ENCODE measurements at places on chromosomes 12 and 14.

GRCh38 chr14:88630565-88630964 lies 67.7 kb downstream of the ZC3H14 start:
- peak; percentile 39 for DNase-seq

DNA sequence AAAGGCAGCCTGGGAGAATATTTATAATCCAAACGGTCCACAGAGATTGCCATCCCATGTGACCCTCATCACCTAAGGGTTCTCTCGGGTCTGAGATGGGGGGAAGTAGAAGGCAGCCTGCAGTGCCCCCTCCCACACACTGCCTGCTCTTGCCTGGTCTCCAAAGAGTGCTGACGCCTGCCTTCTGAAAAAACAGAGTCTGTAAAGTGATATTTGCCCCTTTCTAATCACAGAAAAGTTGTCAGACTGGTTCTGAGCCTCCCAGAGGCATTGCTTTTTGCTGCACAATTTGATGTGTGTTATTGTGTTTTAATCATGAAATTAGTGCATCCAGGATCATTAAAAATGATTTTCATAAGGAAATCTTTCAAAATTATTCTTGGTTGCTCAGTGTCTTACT lies 59.2 kb downstream of the TMEM30B start:
- DNase-seq: no peak

DNA sequence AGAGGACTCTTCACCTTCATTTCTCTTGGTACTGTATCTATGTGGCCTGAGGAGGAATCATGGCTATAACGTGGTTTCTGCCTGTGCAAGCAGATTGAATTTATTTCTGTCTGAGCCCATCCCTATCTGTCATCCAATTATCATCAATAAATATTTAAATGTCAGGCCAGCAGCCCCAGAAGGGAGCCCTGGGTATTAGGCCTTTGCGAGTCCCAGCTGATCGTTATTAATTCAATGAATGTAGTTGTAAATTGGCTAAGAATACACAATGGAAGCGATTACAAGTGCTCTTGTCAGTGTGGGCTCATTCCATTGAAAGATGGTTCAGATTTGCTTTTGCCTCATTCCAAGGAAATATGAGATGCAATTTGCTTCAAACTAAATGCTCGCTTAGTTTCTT lies 142.0 kb downstream of the KTN1 start:
- no peak for DNase-seq

GRCh38 chr12:106423291-106423690 lies 65.7 kb downstream of the POLR3B start:
- DNase-seq: no peak

GRCh38 chr12:59067083-59067482 lies 146.8 kb upstream of the LRIG3 start:
- DNase-seq: peak; percentile 93

GRCh38 chr14:50928002-50928635 lies 16.2 kb downstream of the PYGL start:
- peak; percentile 50 for DNase-seq

- DNase-seq: no peak
Observed at GRCh38 chr12:23139026-23139425, 514.1 kb downstream of the ETNK1 start.

GRCh38 chr14:91286530-91286937 lies 42.0 kb upstream of the GPR68 start:
- DNase-seq: peak; percentile 72

- DNase-seq: no peak
Observed at GRCh38 chr12:31119192-31119802, 45.6 kb downstream of the DDX11 start.

DNA sequence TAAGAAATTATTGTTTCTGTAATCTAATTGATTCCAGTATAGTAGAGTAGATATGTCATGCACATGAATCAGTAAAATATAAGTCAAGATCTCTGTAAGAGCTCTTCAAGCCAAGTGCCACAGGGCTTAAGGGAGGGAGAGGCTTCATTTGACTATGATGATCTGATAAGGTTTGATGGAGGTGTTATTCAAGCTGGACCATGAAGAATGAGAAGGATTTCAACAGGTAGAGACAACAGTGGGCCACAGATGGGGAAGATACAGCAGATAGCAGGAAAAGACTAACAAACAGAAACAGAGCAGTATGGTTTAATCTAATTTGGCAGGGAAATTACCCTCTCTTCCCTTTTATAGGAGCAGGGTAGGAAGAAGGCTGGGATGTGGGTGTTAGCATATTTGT lies 40.6 kb upstream of the FKBP4 start:
- DNase-seq: no peak

DNA sequence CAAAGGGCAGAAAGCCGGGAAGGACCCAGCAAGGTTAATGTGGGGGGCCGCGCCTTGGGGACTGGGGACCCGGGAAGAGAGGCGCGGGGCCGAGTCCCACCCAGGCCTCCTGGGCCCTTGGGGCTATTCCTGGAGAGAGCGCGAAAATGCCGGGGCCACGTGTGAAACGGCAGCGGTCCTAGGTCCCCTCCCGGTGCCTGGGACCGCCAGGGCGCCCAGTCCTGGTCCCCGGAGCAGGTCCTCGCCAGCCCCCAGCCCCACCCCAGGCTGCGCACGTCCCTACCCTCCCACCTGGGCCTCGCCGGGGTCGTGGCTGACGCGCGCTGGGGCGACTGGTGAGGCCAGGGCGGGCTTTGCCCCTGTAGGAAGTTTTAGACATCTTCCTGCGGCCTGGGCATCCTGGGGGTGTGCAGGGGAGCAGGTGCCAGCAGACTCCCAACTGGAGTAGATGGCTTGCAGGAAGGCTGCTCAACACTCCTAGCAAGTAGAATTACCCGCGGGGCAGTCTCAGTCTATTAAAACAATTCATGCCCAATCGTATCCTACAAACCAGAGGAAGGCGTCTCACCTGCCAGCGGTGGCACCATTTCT lies 708 bp downstream of the FAR2 start:
- DNase-seq: no peak

DNA sequence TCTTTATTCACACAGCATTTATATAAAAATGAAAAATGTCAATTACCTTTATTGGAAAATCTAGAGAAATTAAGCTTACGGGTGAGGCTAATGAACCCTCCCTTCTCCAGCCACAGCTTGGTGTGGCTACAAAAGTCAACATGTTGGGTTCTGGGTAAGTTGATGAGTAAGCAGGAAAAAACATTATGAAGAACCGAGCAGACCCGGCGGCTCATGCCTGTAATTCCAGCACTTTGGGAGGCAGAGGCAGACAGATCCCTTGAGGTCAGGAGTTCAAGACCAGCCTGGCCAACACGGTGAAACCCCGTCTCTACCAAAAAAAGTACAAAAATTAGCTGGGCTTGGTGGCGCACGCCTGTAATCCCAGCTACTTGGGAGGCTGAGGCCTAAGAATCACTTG lies 10.9 kb downstream of the NAA25 start:
- no peak for DNase-seq

DNA sequence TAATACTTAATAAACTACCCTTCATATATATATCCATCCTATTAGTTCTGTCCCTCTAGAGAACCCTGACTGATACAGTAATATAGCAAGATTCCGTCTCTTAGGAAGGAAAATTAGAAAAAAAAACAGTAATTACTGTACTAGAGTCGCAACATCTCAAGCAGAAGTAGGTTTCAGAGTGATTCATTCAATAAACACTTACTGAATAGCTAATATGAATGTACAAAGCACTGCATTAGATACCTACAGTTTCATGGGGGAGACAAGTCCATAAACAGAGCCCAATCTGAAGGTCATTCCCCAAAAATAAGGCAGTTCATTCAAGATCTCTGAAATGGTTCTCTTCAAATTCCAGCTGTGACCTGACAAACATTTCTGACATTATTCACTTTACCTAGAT lies 9.9 kb downstream of the CERS5 start:
- DNase-seq: no peak

- no peak for DNase-seq
Observed at GRCh38 chr12:13071305-13072280, 27.4 kb downstream of the FAM234B start.

DNA sequence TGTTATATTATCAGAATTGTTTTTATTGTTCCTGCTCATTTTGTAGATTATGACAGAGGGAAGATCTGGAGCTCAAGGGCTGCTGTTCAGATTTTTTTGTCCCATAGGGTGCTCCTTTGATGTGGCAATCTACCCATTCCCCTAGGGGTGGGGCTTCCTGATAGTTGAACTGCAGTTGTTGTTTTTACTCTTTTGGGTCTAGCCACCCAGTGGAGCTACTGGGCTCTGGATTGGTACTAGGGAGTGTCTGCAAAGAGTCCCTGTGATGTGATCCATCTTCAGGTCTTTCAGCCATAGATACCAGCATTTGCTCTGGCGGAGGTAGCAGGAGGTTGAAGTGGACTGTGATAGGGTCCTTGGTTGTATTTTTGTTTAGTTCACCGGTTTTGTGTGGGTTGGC lies 57.9 kb upstream of the SLCO1B1 start:
- DNase-seq: no peak

DNA sequence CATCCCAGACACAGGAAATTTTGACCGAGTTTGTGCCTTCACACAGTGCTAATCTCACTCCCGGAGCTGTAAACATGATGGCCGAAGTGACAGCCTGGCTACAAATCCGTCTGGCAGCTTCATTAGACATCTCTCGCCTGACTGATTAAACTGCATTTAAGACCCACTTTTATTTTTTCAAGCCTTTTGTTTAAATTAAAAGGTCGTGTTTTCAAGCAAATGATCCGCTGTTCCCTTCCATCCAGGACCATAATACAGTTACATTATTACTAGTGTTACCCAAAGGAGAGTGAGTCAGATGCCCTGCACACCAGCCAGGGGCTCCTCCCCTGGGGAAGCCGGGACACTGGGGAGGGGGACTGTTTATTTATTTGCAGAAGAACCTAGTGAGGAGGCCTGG lies 200.2 kb downstream of the EXOC5 start:
- DNase-seq: no peak

- no peak for DNase-seq
Observed at GRCh38 chr12:120242971-120243699, 22.4 kb downstream of the PXN start.

Data from fibroblast of upper back skin (primary cell).